ENCODE measurements at places on chromosomes 2 and 18.

- DNase-seq: no peak
Observed at GRCh38 chr2:199991691-199992090, 36.3 kb downstream of the MAIP1 start.

GRCh38 chr2:182631299-182631698 is 84.8 kb upstream of the DNAJC10 start:
- no peak for DNase-seq

GRCh38 chr2:137096693-137097092 is 331.3 kb downstream of the THSD7B start:
- no peak for DNase-seq

DNA sequence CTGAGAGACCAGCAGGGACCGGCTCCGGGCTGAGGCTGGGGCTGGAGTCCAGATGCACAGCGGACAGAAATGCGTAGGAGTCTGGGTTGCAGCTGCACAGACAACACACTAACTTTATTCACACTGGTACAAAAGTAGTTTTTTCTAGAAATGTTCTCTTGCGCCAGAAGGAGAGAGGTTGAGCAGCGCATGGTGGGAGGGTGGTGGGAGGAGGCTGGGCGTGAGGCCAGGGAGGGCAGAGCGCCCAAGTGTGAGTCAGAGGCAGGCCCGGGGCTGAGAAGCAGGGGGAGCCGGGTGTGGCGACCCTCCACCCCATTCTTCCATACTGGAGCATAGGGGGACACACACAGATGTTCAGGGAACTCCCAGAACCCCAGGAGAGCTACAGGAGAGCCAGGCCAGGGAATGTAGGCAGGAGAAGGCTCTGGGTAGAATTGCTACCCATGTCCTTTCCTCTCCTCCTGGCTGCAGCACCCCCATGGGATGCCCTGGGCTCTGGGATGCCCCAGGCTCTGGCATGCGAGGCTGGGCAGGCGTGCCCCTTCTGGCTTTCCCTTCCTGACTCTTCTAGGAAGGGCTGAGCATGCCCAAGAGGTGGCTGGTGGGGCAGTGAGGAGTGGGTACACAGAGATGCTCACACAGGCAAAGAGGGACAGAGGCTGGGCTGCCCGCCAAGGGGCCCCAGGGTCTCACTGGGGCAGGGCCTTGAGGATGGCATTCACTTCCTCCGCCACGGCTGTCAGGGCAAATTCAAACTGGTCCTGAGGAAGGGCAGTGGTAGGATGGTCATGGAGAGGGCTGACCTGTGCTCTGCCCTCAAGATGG is 10.6 kb downstream of the DNAJB2 start:
- DNase-seq: peak; percentile 42

GRCh38 chr2:218323526-218324472 is 31.5 kb upstream of the TMBIM1 start:
- no peak for DNase-seq

DNA sequence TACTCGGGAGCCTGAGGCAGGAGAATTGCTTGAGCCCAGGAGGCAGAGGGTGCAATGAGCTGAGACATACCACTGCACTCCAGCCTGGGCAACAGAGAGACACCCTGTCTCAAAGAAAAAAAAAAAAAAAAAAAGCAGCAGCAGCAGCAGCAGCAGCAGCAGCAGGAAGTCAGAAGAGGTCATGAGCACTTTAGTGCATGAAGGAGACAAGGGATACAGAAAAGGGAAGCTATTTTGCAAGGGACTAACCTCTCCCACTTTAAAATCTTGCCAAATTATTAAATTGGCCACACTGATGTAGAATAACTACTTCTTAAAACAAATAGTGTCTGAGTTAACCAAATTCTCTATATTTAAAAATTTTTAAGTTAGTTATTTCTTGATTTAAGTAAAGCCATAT is 113.4 kb upstream of the PDE1A start:
- no peak for DNase-seq

DNA sequence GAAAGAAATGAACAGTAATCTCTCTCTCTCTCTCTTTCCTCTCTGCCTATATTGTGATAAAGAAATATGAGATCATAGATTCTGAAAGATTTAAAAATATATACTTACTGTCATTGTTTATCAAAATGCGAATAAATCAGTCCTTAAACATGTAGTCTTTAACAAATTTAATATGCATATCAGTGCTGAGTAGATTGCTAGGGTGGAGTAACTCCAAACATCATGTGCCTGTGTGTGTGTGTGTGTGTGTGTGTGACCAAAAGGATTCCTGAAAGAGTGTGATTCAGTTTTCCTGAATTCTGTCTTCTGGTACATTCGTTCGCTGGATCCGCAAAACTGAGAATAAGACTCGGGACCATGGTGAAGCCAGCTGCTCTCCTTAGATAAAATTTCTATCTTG is 24.0 kb upstream of the DSEL start:
- no peak for DNase-seq

GRCh38 chr2:76295762-76296161 is 585.0 kb upstream of the GCFC2 start:
- no peak for DNase-seq

- no peak for DNase-seq
Observed at GRCh38 chr18:40056079-40056692, 1898.8 kb upstream of the PIK3C3 start.

DNA sequence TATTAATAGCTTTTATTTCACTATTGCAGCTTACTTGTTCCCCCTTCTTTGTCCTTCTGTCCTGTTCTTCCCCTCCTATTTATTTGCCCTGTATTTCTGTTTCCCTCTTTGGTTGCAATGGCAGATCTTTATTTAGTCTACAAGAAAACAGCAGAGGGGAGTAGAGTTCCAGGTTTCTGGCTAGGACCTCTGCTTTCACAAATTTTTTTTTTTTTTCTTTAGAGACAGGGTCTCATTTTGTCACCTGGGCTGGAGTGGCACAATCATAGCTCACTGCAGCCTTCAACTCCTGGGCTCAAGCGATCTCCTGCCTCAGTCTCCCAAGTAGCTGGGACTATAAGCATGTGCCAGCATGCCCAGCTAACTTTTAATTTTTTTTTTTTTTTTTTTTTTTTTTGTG is 188.1 kb upstream of the SPRED2 start:
- DNase-seq: no peak

GRCh38 chr2:70330476-70330875 is 28.6 kb upstream of the FAM136A start:
- no peak for DNase-seq

DNA sequence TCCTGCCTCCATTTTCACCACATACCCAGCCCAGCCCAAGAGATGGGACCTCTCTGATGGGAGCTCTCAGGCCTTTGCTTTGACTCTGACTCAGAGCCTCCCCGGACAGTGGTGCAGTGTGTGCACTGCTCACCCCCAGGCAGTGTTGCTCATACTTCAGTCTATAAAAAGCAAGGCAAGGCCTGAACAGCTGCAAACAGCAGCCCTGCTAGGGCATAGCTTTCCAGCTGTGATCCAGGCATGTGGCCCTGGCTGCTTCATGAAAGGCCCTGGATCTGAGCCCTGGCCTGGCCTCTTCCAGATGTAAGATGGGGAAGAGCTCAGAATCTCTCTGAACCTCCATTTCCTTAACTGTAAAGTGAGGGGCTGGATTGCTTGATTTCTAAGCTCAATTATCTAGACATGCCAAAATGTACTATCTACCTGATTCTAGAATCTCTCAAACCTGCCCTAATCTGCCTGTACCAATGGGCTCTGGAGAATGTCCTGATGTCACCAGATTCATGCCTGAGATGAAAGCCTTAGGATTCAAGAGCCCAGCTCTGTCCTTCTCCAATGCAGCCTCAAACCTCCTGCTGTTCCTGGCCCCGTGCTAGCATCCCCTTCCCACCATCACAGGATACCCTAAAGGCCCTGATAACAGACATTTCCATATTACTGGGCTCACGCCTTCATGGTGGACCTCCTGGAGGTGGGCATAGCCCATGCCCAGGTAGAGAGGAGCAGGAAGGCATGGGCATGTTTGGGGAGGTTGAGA is 206.9 kb downstream of the ARL4C start:
- DNase-seq: no peak

- DNase-seq: no peak
Observed at GRCh38 chr2:16642088-16642487, 23.5 kb downstream of the CYRIA start.

DNA sequence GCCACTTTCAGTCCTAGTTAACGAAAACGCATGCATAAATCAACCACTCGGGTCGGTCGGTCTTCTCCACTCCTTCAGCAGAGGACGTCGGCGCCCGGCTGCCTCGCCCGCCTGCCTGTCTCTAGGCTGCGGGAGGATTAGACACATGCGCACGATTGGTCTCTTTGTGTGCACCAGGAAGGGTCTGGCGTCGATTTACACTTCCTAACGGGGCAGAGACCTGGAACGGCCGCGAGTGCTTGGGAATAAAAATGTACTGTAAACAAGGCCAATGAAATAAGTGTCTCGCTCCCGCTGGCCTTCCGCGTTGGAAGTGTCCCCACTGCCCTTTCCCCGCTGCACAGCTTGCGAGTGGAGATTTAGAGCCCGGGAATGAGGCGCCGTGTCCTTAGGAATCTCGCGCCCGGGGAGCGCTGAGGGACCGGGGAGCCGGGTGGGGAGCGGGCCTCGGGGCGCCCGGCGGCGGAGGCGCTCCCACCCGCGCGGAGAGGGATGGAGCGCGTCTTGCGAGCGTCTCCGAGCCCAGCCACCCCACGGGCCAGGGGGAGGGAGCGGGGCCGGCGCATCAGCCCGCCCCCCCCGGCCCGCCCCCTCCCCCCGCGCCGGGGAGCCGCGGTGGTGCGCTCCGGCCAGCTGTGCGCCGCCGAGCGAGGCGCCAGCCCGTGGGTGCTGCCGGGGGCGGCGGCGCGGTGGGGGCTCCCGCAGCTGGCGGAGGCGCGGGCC is at the start of gene DOK6:
Gene DOK6, plus strand, starts transcription at position 636 of the 723 bp plus-strand sequence.
- DNase-seq: no peak

- no peak for DNase-seq
Observed at GRCh38 chr2:37669446-37669845, 2.0 kb downstream of the CDC42EP3 start.

DNA sequence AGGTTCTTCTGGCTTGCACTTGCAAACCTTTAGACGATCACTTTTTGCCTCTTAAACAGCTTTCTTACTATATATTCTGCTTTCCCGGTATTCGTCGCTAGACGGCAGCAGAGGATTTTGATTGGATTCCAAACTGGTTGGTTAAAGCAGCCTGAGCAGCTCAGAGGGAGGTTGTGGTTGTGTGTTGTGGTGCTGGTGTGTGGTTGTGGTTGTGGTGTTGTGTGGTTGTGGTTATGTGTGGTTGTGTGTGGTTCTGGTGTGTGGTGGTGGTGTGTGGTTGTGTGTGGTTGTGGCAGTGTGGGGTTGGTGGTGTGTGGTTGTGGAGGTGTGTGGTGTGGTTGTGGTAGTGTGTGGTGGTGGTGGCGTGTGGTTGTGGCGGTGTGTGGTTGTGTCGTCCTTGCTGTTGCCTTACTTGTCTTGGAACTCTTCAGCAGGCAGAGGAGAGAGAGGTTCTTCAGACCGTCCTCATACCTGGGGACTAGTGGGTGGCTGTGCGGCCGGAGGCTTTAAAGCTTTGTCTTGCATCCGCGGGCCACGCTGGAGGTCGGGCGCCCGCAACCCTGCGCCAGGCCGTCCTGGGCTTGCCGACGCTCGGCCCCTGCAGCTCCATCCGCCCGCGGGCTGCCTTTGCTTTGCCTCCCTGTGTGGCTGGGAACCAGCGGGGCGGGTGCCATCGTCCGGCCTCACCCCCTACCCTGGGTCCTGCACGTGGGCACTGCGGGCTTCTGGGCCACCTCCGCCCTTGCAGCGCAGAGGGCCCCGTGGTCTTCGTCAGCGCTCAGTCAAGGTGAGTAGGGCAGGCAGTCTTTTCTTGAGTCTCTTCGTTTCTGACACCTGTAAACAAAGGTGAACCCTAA is 190.8 kb downstream of the ARHGAP28 start:
- peak; percentile 24 for DNase-seq

- peak; percentile 62 for DNase-seq
Observed at GRCh38 chr18:61551586-61551985, 218.4 kb downstream of the CDH20 start.

DNA sequence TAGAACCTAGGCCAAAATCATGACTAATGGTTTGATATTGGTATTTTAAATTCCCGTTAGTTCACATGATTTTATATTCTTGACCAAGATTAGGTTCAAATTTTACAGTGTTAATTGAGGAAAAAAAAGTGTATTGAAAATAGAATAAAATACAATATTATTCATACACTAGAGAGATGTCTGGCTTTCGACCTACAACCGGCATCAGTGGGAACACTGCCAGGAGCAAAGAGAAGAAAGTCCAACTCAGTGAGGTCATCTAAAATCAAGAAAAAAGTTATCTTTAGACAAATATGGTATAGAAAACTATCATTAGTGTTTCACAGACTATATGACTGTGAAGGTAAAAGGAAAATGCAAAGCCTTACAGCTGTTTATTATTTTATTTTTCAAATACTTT is 81.5 kb downstream of the PIGN start:
- DNase-seq: no peak

DNA sequence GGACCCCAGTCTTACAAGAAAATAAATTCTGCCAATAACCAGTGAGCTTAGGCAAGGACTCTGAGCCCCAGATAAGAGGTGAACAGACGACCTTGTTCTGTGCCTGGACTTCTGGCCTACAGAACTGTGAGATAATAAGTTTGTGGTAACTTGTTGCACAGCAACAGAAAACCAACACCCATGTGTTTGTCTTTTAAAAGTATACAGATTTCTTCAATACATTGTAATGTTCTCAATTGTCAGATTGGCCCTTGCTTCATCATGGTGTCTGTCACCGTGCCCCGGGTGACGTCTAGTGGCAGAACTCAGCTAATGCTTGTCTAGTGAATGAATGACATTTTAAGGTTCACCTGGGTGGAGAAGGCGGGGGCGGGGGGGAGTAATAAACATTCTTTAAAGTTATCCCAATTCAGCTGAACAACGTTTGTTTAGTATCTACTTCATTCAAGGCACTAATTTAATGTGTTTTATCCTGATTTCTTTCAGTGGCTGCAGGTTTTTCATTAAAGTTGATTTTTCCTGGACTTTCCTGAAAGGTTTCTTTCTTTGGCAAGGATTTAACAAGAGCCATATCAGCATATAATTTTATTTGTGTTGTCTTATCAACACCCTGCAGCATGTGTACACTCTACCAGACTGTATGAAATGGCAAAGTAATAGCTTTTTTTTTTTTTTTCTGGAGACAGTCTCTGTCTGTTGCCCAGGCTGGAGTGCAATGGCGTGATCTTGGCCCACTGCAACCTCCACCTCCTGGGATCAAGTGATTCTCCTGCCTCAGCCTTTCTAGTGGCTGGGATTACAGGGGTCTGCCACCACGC is 123.8 kb upstream of the DLX2 start:
- no peak for DNase-seq

DNA sequence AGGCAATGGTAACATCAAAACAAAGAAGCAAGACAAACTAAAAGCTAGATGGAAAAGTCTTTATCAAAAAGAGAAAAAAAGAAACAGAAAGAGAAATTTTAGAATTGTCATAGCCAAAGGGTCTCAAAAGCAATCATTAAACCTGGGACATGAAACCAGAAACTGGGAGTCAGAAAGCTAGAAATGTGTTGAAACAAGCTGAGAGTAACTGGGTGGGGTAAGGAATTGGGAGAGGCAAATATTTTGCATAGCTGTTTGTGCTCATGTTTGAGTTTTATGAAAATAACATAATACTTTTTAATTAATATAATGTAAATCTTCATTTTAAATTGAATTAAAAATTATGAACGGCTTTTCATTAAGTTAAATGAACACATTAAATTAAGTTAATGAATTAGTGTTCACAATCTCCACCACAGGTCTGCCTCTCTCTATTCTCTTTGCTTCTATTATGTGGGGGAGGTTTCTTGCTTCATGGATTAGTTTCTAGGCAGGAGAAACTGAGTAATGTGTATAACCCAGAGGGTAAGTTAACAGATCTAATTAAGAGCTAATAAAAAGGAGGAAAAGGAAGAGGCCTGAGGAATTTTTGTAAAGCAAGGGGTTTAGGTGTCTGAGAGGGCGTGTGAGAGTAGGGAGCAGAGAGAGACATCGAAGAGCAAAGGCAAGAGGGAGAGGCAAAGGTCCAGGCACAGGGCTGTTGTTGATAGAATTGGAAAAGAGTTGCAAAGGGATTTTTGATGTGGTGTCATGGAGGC is 20.0 kb upstream of the SERPINB2 start:
- no peak for DNase-seq
